ENCODE measurements at places on chromosomes 2 and 18.

DNA sequence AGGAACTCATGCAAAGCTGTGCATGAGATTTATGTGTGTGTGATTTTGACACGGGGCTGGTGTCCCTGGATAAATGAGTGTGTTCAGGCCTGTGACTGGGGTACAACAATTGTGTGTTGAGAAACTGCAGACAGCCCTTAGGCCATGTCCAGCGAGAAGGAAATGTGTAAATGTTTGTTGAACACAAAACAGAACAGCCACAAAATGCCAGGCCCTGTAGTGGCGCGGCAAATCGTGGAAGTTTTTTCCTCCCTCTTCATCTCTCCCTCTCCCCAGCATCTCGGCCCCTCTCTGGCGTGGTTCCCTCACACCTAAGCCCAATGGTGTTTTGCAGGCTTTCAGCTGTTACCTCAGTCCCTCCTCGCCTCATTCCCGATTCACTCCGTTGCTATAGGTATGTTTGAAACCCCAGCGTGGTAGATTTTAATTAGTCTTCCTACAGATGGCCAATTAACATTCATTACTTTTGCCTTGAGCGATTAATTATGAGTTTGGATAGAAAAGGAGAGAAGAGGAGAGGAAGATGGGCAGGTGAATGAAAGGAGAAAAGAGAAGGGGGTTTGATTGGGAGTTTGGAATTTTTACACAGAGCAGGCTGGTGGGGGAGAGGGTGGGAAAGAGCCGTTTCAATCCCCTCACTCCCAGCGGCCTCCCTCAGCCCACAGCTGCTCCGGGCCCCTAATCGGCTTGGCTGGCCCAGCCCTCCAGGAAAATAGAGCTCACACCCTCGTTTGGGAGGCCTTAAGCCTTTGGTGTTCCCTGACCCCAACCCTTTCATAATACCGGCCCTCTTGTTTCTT, 10.8 kb downstream of the SPR start:
- no peak for DNase-seq

- no peak for DNase-seq
Measured at GRCh38 chr2:128291161-128291843, 27.4 kb downstream of the HS6ST1 start.

- DNase-seq: no peak
Measured at GRCh38 chr18:5964108-5964507, 68.8 kb upstream of the TMEM200C start.

GRCh38 chr2:183371545-183371944, 247.3 kb downstream of the NUP35 start:
- no peak for DNase-seq

GRCh38 chr2:186098821-186099220, 360.2 kb downstream of the FSIP2 start:
- no peak for DNase-seq

GRCh38 chr2:75614162-75614651, 32.4 kb upstream of the MRPL19 start:
- no peak for DNase-seq
